ENCODE measurements at places on chromosomes 4 and X.

- no peak for DNase-seq
Observed at GRCh38 chr4:15694431-15694830, 8.4 kb upstream of the BST1 start.

DNA sequence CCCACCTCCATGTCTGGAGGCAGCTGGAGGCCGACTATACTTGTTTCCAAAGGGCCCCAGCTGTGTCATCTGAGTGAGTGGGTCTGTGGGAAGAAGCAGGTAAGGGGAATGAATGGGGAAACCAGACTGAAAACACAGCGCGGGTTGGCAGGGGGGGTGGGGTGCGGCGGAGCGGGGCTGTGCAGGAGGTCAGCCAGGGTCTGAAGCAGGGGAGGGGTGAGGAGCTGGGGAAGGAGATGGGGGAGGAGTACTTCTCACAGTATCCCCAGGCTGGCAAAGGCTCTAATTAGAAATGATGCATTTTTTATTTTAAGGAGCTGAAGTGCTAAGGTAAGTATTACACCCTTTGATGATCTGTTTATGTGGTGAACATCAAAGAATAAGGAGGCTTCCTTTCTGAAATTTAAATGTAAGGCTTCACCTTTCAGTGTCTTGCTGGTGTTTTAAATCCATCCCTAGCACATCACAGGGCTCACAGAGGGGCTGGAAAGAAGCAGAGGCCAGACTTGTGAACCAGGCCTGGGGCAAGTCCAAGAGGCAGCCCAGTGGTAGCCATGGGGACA, 37.5 kb downstream of the SMIM20 start:
- no peak for DNase-seq

- DNase-seq, result no peak
Observed at GRCh38 chr4:147477439-147477838, 3.5 kb upstream of the EDNRA start.

DNA sequence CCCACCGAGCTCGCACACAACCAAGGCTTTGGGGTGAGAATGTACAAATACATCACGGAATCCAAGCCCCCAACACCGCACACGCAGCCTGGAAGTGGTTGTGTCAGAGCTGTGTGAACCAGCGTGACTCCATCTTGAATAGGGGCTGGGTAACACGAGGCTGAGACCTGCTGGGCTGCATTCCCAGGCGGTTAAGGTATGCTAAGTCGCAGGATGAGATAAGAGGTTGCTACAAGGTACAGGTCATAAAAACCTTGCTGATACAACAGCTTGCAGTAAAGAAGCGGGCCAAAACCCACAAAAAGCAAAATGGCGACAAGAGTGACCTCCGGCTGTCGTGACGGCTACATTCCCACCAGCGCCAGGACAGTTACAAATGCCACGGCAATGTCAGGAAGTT, 258.4 kb downstream of the DHRSX start:
- no peak for DNase-seq

DNA sequence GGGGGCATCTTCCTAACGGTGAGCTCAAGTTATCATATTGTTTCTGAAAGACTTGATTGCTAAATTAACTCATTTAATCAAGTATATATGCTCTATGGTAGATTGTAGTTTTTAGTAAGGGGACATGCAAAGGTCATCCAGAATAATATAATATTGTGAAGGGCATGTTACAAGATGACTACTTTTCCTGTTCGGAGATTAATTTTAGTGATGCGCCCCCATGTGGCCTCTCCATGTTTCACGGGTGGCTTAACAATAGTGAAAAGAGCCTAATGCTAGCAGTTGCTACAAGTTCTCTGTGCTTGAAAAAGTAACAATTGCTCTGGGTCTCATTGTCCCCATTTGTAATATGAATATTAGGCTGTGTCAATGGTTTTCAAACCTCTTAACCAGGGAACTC, 12.2 kb downstream of the SMPX start:
- no peak for DNase-seq

- DNase-seq, result no peak
Observed at GRCh38 chr4:36006226-36006625, 238.1 kb downstream of the ARAP2 start.
